ENCODE measurements at places on chromosomes 13 and 19.

DNA sequence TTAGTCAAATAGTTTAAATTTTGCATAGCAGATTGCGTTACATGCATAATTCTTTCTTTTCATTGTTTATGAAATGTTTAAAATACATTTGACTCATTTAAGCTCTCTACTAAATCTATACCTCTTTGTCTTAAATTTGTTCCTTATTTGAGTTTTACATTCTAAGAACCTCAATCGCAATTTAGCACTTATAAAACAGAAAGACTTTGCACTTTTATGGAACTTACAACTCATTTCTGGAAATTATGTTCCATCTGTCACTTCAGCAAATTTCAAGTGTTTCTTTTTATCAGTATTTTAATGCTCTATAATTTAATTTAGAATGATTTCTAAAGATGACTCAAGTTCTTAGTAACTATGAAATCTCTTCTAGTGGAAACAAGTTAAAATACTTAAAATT lies 1505.8 kb upstream of the SPRY2 start:
- no peak for DNase-seq

DNA sequence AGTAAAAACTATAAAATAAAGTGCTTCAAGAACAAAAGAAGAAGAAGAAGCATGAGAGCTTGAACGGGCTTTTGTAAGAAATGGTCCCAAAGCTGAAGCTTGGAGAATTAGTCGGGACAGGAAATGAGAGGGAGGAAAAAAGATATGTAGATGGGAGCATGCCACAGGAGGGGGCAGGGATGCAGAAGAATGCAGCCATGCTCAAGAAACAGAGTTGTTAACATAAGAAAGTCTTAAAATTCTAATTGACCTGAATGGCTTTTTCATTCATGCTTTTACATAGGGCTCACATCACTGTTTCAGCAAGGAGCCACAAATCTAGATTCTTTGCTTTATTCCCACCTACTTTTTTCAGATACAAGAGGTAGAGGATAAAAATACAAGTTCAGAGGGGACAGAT lies 27.7 kb upstream of the NBEA start:
- no peak for DNase-seq

DNA sequence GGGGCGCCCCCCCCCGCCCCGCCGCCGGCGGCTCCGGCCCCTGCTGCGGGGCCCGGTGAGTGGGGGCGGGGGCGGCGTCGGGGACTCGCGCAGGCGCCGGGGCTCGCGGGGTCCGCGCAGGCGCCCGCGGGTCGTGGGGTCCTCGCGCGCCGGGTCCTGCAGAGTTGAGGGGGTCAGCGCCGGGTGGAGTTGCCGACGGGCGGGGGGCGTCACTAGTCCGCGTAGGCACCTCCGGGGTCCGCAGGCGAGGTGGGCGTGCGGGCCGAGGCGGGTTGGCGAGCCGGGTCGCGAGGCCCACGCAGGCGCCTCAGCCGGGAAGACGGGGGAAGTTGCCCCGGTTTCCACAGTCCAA lies 365 bp downstream of the PPP6R1 start:
- DNase-seq: no peak

- no peak for DNase-seq
Measured at GRCh38 chr13:110340812-110341444, 33.8 kb downstream of the COL4A2 start.

DNA sequence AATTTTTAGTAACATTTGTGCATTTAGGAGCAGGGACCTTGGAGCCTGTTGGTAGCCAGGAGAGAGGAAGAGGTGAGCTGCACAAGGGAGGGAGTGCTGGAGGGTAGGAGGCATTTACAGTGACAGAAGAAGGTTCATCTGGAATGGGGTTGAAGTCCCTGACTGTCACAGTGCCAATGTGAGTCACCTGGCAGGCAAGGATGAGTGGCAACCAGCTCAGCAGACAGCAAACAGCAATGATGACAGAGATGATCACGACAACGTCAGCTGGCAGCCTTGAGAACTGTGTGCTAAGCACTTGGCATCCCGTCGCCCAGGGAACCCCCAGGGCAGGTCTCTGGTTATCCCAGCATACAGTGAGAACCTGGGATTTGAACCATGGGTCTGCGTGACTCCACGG lies 2.6 kb downstream of the OR10H5 start:
- no peak for DNase-seq

- no peak for DNase-seq
Measured at GRCh38 chr13:113117335-113117872, 5.2 kb upstream of the F10 start.

DNA sequence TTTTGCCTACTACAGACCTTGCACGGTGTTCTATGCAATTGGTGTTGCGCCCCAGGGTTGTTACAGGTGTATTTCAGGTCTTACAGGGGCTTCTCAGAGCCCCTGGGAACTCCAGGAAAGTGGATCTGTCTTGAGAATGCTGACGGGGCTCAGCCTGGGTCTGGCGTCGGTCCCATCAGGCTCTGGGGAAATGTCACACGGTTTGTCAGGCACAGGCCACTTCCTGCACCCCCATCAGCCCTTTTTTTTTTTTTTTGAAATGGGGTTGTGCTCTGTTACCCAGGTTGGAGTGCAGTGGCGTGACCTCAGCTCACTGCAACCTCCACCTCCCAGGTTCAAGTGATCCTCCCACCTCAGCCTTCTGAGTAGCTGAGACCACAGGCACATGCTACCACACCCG lies 13.2 kb downstream of the CLEC4G start:
- no peak for DNase-seq

GRCh38 chr19:48216933-48217332 lies 38.8 kb downstream of the CARD8 start:
- DNase-seq: no peak

GRCh38 chr19:12194827-12195731 lies 32.2 kb downstream of the ZNF136 start:
- DNase-seq: peak; percentile 86

DNA sequence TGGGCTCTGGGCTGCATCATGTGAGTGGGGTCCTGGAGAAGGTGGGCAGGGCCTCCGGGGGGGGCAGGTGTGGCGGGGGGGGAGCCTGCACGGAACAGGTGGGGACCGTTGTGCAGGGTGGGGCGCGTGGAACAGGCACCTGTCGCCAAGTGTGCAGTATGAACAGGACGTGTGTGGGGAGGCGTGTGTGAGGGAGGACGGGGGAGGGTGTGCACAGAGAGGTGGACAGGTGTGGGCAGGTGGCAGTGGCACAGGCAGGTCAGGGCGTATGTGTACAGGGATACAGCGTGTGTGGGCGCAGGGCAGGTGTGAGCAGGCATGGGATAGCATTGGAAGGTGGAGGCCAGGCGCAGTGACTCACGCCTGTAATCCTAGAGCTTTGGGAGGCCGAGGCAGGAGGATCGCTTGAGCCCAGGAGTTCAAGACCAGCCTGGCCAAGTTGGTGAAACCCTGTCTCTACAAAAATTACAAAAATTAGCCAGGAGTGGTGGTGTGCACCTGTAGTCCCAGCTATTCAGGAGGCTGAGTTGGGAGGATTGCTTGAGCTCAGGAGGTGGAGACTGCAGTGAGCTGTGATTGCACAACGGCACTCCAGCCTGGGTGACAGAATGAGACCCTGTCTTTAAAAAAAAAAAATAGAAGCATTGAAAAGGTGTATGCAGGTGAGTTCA lies 3.2 kb downstream of the PLK5 start:
- DNase-seq: no peak

- DNase-seq: no peak
Measured at GRCh38 chr13:89470901-89471300, 1799.7 kb downstream of the SLITRK5 start.

GRCh38 chr13:39892721-39893685 lies 237.5 kb downstream of the COG6 start:
- no peak for DNase-seq

DNA sequence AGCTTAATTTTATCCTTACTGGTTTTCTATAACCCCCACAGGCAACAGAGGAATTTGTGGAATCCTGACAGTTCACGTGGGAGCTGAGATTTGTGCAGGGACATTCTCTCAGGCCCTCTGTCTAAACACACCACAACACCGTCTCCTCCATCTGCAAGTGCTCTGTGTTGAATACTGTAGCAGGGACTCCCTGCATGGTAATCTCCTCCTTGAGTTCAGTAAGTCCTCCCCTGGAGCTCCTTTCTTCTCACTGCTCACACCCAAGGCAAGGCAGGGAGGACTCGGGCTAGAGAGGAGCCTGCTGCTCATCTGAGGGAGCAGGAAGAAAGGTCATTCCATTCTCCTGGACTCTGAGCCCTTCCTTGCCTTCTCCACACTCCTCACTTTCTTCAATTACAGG lies 348.2 kb downstream of the KCTD12 start:
- no peak for DNase-seq

DNA sequence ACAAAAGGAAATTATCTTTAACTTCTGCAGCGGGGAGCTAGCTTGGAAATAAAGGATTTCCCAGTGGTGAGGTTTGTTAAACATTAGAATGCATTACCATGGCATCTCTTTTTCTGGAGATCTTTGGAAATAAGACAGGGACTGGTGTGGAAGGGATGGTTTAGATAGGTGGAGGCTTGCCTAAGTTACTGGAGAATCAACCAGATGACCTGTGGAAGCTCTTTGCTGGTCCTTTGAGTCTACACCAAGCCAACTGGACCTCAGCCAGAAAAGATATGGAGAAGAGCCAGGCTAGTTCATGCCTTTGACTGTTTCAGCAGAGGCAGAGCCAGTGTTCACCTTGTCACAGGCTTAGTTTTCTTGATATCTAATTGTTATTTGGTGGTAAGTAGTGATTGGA lies 134.7 kb downstream of the KCNRG start:
- DNase-seq: no peak

GRCh38 chr19:5967994-5968430 lies 9.9 kb downstream of the RANBP3 start:
- DNase-seq: peak; percentile 27

DNA sequence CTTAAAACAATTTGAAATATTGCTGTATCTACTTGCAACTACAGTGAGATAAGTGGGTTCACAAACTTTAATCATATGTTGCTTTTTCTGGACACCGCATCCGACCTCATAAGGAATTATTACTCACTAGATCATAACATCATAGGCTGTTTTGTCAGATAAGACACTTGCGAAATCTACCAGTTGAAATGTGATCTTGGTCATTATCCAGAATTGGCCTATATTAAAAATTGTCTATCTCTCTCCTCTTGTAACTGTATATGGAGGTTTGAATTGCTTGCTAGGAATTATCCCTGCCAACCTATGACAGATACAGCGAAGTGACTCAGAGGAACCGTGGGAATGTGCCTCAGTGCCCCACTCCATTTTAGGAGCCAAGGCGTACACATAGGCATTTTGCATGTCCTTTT lies 117.0 kb upstream of the POSTN start:
- DNase-seq: no peak

- no peak for DNase-seq
Measured at GRCh38 chr13:102968572-102969228, 97.5 kb downstream of the SLC10A2 start.

Data from NCI-H748 treated with DMSO at 0.1 percent for 48 hours (cell line).